ENCODE measurements at places on chromosomes 7 and 10.

GRCh38 chr7:10855583-10855982, 118.1 kb upstream of the PHF14 start:
- DNase-seq, result no peak

DNA sequence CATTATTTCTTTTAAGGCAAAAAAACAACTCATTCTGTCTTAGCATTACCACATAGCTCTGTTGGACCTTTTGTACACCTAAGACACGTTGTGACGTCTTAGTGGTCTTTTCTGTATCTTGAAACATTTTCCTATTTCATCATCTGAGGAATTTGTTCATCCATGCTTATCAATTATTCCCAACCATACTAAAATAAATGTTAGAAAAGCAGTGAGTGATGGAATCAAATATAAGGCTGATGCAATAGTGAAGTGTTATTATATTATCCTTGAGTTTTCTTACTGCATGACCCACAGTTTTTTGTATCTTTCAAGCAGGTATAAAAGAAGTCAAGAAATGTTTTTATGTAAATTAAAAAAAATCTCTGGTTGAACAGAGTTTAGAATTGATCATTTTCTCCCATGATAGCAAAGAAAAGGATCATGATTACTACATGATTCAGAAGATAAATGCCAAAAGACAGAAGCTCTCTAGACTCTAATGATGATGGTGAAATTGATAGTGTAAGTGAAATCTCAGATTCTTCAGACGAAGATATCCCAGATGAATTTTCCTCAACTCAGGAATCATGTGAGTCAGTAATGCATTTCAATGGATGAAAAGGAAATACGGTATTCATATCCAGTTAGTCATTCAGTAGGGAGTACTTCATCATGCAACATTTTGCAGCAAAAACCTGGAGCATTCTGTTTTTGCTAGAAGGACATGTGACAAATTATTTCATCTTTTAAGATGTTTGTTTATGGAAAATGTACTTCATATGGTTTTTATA, 51.4 kb downstream of the CELF2 start:
- no peak for DNase-seq

DNA sequence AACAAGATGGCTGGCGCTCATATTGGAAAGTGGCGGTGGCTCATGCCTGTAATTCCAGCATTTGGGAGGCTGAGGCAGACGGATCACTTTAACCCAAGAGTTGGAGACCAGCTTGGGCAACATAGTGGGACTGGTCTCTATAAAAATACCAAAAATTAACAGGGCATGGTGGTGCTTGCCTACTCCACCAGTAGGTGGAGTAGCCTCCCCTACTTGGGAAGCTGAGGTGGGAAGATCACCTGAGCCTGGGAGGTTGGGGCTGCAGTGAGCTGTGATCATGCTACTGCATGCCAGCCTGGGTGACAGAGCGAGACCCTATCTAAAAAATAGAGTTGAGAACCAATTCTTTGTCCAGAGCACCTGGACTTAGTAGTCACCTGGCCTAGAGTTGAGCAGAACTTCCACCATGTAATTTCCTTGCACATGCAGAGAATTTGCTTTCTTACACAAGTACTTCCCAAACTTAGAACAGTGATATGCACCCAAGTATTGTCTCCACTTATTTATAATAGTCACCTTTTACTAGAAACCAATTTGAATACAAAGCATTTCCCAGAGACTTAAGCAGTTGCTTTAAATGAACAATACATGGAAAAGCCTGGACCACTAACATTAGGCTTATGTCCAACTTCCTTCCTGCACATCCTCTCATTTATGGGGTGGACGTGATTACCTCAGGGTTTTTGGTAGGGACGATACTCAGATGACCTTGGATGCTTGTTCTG, 15.9 kb downstream of the LAMB4 start:
- peak; percentile 29 for DNase-seq

- no peak for DNase-seq
These were observed 374.5 kb upstream of the FOXK1 start for GRCh38 chr7:4307316-4308204.

DNA sequence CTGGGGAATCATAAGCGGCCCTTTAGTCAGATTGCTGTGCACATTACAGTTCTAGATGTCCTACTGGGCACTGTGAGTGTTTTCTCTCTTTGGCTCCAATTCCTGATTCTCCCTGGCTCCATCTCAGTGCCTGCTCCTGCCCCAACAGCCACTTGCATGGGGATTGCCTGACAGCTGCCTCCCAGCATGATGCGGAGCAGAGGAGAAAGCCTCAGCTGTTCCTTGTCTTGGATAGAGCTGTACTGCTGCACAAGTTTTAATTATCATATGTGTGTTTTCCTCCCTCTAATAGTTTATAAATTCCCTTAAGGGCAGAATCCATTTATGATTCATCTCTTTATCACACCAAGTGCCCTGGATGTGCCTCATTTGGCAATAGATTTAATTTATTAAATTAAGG, 285.8 kb upstream of the COBL start:
- DNase-seq, result no peak

GRCh38 chr10:32139223-32140073, 83.2 kb upstream of the KIF5B start:
- peak; percentile 84 for DNase-seq

DNA sequence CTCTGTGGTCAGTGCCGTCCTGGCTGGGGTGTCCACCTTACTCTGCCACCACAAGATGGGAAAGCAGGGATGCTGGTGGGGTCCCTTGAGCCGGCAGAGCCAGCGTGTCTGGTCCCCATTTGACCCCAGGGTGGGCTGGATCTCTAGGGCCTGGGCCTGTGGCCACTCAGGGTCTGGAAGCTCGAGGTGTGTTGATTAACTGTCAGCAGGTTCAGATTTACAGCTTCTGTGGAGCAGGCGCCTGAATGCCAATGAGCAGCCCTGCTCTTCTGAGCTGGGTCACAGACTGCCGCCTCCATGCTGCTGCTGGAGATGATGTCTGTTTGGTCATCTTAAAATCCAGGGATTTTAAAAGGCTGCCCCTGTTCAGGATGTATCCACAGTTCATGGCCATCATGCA, 11.3 kb upstream of the DPYSL4 start:
- DNase-seq, result no peak

DNA sequence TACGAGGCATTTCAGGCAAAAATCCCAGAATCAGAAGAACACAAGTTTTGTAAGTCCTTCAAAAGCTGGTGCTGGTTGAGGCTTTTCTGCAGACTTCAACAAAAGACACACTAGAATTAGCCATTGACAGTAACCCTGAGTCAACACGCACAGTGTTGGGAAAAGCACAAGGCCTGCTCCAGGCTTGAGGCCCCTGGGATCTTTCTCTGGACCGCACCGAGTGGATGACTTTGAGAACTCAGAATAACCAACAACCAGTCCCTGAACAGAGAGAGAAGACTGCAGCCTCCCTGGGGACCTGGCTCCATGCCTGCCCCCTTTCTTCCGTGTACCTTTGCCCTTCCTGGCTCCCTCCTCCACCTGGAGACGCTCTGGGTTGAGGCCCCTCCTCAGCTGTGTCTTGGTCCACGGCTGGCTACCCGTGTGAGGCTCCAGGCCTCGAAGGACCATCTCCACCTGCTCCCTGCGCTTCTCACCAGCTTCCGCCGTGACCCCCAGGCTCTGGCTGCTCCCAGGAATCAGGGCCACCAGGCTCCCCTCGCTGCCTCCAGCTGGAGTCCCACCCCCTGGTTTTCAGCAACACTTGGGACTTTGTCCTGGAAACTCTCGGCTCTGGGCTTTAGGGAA, 28.4 kb downstream of the DIP2C start:
- no peak for DNase-seq

DNA sequence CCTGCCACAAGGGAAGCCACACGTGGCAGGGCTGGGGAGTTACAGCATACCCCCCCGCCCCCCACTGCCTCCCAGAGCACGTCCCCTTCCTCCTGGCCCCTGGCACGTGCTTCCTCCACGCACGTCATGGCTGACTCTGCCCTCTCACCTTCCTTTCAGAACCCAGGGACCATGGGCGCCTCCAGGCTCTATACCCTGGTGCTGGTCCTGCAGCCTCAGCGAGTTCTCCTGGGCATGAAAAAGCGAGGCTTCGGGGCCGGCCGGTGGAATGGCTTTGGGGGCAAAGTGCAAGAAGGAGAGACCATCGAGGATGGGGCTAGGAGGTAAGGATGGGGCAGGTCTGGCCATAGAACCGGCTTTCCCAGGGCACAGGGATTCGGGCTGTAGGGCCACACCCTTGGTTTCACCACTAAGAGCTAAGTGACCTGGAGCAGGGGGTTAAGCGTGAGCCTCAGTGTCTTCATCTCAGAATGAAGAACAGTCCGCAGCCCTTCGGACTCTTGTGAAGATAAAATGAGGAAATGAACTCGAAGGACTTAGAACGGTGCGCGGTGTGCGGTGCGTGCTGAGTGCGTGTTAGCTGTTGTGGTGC, 2.5 kb downstream of the NUDT1 start:
- DNase-seq, result no peak

- no peak for DNase-seq
These were observed 33.9 kb upstream of the EEPD1 start for GRCh38 chr7:36119005-36119706.

GRCh38 chr7:43628431-43628830, 45.5 kb downstream of the STK17A start:
- DNase-seq, result no peak

- DNase-seq, result no peak
These were observed 90.0 kb downstream of the GATA3 start for GRCh38 chr10:8144496-8144895.

GRCh38 chr7:5780801-5781496, 514 bp downstream of the RNF216 start:
- DNase-seq, result no peak

DNA sequence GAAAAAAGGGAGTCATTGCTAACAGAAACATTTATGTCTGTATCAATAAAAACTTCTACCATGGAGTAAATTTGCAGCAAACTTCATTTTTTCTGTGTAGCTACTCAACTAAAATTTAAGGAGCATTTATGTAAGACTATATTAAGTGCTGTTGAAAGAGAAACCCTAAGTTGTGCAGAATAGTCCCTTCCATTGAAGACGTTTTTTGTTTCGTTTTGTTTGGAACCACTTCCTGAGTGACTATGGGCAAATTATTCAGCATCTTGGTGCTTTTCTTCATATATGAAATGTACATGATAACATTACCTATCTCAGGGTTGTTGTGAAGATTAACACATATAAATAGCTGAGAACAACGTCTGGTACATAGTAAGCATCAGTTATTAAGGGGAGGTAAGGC, 24.3 kb downstream of the SEM1 start:
- DNase-seq, result no peak

- DNase-seq, result no peak
These were observed 91.8 kb upstream of the KLF14 start for GRCh38 chr7:130825819-130826218.

- DNase-seq, result no peak
These were observed 65.9 kb downstream of the PRR15 start for GRCh38 chr7:29629507-29629906.

GRCh38 chr10:26430641-26431163, 7.4 kb upstream of the APBB1IP start:
- DNase-seq, result no peak

- DNase-seq, result no peak
These were observed 27.2 kb downstream of the ADCYAP1R1 start for GRCh38 chr7:31079126-31079823.

Measured in iPS DF 6.9 (cell line).